D721Med (cell line): ENCODE measurements at places on chromosomes 6 and 20.

DNA sequence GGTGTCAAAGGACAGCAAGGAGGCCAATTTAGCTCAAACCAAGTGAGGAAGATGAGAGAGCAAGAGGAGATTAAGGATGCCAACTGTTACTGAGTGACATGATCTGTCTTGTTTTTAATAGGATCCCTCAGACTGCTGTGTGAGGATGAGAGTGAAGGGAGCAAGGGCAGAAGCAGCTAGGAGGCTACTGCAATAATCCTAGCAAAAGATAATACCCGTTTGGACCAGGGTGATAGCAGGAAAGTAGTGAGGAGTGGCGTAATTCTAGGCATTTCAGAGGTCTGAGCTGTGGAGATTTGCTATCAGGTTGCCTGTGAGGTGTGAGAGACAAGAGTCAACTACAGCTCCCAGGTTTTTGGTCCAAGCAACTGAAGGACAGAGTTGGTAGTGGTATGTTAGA is 14.7 kb downstream of the UBE2V1 start:
- no peak for DNase-seq

- no peak for DNase-seq
Measured at GRCh38 chr6:100803264-100804045, 77.7 kb downstream of the ASCC3 start.

- no peak for DNase-seq
Measured at GRCh38 chr20:54477191-54477955, 2.0 kb downstream of the DOK5 start.

DNA sequence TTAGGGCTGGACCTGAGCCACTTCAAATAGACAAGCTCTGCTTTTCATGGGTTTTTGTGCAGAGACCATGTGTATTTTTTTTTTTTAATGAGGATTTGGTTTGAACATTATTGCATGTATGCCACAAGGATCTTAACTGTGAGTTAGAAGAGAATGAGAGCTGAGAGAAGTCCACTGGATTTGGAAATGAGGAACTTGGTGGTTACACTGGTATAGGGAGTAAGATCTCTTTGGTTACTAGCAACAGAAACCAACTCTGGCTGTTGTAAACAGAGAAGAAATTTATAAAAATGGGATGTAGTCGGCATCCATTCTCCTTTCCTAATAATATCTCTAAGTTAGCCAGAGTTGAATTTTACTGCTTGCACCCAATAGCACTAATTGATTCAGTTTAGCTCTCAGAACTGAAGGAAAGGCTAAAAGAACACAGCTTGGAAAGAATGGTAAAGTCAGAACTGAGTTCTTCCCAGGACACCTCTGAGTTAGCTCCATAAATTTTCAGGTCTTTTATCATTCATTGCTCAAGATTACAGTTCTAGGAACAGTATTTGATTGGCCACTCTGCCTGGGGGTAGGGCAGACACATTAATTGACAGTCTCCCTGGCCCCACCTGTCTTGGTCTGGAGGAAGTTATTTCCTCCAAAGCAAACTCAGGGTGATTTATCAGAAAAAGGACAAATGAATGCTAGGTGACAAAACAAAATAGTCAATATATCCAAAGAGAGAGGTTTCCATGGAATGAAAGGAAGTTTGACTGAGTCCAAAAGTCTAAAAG is 3.9 kb upstream of the WFDC2 start:
- no peak for DNase-seq

DNA sequence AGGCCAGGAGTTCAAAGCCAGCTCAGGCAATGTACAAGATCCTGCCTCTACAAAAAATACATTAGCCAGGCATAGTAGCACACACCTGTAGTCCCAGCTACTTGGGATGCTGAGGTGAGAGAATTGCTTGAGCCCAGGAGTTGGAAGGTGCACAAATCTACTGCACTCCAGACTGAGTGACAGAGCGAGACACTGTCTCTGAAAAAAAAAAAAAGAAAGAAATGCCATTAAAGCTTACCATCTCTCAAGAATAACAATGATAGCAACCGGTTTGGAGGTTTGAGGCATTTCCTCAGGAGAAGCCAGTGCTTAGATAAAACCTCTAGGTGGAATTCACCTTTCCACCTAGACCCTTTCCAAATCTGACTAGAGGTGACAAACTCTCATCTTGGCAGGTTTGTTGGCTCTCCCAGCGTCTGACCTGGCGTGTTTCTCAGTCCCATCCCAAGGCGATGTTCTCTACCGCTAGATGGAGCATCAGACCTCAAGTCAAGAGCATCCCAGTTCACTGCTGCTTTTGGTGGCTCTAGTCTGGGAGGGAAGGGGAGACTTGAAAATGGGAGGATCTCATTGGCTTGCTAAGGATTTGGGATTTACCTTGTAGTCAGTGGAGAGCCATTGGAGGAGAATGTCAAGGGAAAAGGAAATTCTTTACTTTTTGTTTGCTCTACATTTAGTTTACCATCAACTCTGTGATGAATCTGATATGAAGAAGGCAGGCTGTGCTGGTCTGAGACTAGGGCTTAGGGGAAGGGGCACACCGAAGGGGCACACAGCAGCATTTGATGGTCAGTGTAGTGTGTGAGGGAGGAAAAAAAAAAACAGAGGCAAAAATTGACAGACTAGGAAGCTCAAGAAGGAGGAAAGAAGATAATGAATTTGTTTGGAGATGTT is 67.9 kb downstream of the NCOA7 start:
- peak; percentile 51 for DNase-seq

GRCh38 chr6:33962246-33963027 is 158.6 kb upstream of the MLN start:
- no peak for DNase-seq

GRCh38 chr20:45051204-45052060 is 49.5 kb downstream of the KCNS1 start:
- DNase-seq, result no peak

- no peak for DNase-seq
Measured at GRCh38 chr6:24484657-24485323, 4.6 kb downstream of the GPLD1 start.

GRCh38 chr6:20474874-20475542 is 59.2 kb upstream of the CDKAL1 start:
- no peak for DNase-seq

DNA sequence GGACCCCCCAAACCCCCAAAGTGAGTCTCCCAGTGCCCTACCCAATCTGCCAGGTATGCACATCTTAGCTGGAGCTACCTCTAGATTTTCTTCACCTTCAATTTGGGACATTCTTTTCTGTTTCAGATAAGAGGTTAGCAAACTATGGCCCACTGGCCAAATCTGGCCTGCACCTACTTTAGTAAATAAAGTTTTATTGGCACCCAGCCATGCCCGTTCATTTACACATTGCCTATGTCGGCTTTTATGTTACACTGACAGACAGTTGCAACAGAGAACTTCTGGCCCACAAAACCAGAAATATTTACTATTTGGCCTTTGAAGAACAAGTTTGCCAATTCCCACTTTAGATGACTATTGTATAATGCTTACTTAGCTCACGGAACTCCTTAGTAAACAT is 55.9 kb upstream of the STX16 start:
- no peak for DNase-seq

DNA sequence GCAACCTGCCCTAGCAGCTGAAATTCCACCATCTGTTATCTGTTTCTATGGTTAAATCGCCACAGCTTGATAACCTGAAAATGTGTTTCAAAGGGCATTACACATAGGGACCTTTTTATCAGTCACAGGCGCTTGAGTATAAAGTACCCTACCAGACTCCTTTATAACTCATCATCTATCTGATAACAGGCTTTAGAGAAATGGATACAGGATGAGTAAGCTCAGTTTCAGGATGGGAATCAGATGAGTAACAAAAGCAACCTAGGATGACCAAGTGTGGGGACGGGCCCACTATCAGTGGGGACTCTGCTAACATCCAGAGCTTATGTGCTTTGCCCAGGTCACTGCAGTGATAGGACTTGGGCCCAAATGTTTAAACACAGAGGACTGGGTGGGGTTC is 75.6 kb downstream of the PRND start:
- no peak for DNase-seq

- DNase-seq, result no peak
Measured at GRCh38 chr6:43954311-43955131, 172.7 kb downstream of the MRPL14 start.

DNA sequence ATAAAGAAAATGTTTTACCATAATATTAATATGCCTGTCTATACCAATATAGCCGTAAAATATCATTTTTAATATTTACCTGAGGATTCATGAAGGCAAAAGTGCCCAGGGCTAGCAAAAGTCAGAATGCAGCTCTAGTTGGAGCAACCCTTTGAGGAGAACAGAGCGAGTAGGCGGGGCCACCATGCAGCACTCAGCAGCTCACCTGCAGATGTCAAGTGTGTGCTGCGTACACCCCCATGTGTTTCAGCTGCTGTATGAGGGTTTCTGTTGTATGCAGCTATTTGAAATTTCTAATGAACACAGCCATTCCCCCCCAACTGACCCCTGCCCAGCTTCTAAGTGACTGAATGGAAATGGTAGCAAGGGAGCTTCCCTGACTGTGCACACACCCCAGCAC is 508.0 kb downstream of the QKI start:
- no peak for DNase-seq

- DNase-seq, result no peak
Measured at GRCh38 chr6:132733814-132734213, 20.0 kb upstream of the VNN1 start.

DNA sequence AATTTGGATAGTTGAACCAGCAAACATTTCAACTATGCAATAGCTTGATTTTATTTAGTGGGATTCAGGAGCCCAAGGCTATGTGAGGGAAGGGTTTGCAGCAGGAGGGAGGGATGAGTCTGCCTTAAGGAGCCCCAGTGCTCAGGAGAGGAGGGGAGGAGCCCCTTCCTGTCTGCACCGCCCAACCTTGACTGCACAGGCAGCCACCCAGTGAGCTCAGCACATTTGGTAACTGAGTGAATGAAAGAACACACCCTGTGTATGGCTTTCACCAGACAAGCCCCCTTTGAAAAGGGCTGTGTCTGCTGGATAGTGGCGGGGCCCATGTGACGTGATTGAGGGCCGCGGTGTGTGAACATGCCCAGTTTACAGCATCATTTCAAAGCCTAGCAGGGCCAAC is 17.0 kb downstream of the DACT2 start:
- DNase-seq, result no peak

- DNase-seq, result no peak
Measured at GRCh38 chr6:125124049-125124669, 29.4 kb upstream of the TPD52L1 start.

DNA sequence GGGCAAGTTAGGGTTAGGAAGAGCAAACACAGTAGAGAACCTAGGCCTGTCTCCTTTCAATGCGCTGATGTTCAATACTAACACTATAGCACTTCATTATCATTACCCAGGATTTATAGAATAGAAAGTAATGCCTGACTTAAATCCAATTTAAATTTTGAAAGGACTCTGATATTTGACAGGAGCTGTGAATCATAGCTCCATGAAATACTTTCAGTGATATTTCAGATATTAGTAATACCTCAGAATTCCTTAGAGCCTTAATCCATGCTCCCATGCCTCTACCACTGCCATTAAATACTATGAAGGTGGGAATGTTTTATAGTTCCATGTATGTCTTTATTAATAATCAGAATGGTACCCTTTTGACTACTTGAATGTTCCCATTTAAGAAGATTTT is 530.2 kb downstream of the BCKDHB start:
- no peak for DNase-seq

GRCh38 chr20:35092524-35093266 is at the start of gene TRPC4AP:
Gene TRPC4AP (minus strand): TSS chr20:35092807. CDS start chr20:35092781, 26 bp downstream.
- DNase-seq, result peak; percentile 60

GRCh38 chr6:139903411-139904157 is 529.1 kb upstream of the CITED2 start:
- DNase-seq, result no peak

DNA sequence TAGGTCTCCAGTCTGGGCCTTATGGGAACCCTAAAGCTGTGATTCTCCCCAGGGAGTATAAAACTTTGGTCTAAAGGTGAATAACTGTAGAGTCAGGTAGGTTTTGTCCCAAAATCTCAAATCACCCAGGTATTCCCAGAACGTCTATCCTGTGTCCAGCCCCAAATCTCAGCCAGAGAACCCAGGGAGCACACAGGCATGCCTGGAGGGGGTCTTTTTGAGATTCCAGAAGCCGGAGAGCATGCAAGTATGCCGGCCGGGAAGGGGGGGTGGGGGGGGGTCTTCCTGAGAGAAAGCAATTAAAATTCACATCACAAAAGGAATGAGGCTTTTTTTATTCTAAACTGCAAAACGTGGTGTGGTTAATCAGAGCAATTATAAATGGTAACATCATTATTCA is 210.0 kb downstream of the PTPRT start:
- no peak for DNase-seq

GRCh38 chr6:30828027-30828962 is 56.0 kb upstream of the DDR1 start:
- peak; percentile 25 for DNase-seq

GRCh38 chr20:25035921-25036320 is 22.0 kb downstream of the ACSS1 start:
- DNase-seq, result no peak

- DNase-seq, result no peak
Measured at GRCh38 chr20:30505566-30505965, 751.9 kb upstream of the DEFB115 start.

GRCh38 chr6:45169815-45170214 is 158.3 kb upstream of the RUNX2 start:
- DNase-seq, result no peak

DNA sequence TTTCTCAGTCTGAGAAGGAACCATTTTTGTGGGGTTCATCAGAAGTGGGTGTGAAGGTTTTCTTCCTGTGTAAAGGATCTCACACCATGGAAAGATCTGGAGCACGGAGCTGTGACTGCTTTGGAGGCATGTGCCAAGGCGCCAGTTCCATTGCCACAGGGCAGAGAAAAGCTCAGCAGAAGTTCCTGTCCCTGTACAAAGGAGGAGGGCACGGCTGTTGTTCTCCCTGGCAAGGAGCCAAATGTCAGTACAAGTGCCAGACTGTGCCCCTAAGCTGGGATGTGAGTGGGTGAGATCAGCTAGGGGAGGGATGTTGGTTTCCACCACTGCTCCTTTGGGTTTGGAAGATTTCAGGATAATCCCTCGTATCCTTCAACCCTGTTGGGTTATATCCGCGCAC is 117.3 kb downstream of the CRYBG1 start:
- no peak for DNase-seq

DNA sequence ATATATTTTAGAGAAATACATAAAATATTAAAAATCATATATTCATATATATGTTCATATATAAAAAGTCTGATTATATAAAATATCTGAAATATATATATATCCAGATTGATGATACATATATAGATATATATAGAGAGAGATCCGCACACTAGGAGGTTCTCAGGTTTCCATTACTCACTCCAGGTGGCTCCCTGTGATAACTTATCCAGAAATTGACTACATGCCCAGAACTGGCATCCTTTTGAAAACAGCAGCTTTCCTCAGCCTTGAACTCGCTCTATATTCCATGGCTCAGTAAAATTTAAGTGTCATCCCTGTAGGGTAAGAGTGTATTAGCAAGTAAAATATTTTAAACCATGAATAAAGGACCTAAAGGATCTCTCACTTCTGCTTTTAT is 206.8 kb downstream of the TINAG start:
- no peak for DNase-seq

- no peak for DNase-seq
Measured at GRCh38 chr20:54619682-54620081, 144.3 kb downstream of the DOK5 start.

- DNase-seq, result no peak
Measured at GRCh38 chr6:142796571-142796970, 148.4 kb downstream of the HIVEP2 start.

GRCh38 chr20:53974785-53975555 is 95.4 kb downstream of the BCAS1 start:
- DNase-seq, result no peak

- no peak for DNase-seq
Measured at GRCh38 chr6:38323216-38323615, 316.5 kb downstream of the BTBD9 start.

GRCh38 chr6:117393045-117393444 is 32.7 kb downstream of the ROS1 start:
- DNase-seq, result no peak

- DNase-seq, result no peak
Measured at GRCh38 chr6:111750753-111751673, 122.2 kb downstream of the FYN start.
